ENCODE measurements at places on chromosomes 2 and 18.
A peak's percentile ranks its signal among the peaks of the same experiment; 100 is the strongest.

DNA sequence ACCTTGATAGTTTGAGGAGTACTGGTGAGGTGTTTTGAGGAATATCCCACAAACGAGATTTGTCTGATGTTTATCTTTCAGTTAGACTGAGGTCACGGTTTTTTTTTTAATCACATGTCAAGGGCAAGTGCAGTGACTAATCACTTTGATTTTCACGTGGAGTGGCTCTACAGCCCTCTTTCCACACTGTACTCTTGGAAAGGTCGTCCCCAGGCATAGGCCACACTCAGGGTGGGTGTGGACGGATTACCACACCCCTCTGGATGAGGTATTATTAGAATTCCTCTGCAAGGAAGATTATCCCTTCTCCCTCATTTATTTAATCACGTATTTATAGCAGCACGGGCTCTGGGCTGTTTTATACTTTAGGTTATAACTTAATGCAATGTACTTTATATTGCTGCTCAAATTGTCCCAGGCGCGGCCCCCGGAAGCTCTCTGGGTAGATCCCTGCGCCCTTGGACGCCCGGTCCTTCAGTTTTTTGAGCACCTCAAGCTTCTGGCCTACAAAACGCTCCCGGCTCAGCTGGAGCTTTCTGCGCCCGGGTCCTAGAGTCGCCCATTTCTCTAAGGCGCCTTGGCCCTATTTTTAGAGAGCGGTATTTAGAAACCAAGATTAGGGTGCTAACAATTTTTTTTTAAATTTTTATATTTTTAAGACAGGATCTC lies 515 bp upstream of the PLEKHB2 start:
- H3K27ac ChIP-seq = peak overlapping the region; percentile 92
- peaks cover 31% of the 10 kb centered on the region for H3K4me1 ChIP-seq
- H3K27me3 ChIP-seq = no peaks in the 10 kb centered on the region
- H3K36me3 ChIP-seq = no peaks in the 10 kb centered on the region
- peak overlapping the region; percentile 75 for H3K4me3 ChIP-seq

DNA sequence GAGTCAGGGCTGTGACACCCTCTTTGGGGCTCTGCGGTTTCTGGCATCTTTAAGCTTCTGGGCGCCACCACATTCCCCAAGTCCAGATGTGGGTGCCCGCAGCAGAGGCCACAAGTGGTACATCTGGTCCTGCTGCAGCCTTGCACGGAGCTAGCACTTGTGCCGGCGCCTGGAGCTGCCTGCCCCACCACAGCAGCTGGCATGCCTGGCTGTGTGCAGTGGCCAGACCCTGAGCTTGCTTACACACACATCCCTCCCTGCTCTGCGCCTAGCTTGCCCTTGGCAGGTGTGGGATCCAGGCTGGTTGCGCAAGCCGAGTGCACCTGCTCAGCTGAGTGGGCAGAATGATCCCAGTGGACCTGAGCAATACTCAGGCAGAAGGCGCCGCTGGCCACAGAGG lies 27.3 kb downstream of the SLC4A10 start:
- DNase-seq = no peak
- no peaks in the 10 kb centered on the region for H3K27me3 ChIP-seq
- H3K36me3 ChIP-seq = no peaks in the 10 kb centered on the region
- H3K27ac ChIP-seq = no peak overlapping the region

DNA sequence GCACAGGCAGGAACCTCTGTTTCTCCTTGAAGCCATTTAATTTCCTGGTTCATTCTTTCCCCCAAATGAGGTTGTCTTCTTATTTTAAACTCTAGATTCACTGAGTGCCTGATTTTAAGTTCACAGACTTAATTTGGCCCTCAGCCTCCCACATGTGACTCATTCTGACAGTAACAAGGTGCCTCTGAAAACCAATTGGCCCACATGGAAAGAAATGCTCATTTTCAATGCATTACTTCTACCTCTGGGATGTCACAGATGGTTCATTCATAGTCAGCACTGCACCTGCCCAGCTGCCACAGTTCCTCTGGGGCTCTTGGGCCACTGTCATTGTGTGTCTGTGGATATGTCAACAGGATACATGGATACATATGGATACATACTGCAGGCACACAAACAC lies 140.4 kb upstream of the CAPN13 start:
- no peak overlapping the region for H3K27ac ChIP-seq
- no peak for DNase-seq
- H3K36me3 ChIP-seq = no peaks in the 10 kb centered on the region
- H3K4me1 ChIP-seq = no peaks in the 10 kb centered on the region

- no peak overlapping the region for H3K27ac ChIP-seq
- DNase-seq = no peak
- no peaks in the 10 kb centered on the region for H3K36me3 ChIP-seq
- H3K27me3 ChIP-seq = no peaks in the 10 kb centered on the region
- no peak overlapping the region for H3K4me3 ChIP-seq
- no peaks in the 10 kb centered on the region for H3K4me1 ChIP-seq
Observed at GRCh38 chr2:112640467-112640799, 5.3 kb upstream of the SLC20A1 start.

- no peak overlapping the region for H3K4me3 ChIP-seq
- no peaks in the 10 kb centered on the region for H3K27me3 ChIP-seq
- no peak overlapping the region for H3K27ac ChIP-seq
- no peak for DNase-seq
Observed at GRCh38 chr2:220586980-220587530, 959.6 kb downstream of the SLC4A3 start.

DNA sequence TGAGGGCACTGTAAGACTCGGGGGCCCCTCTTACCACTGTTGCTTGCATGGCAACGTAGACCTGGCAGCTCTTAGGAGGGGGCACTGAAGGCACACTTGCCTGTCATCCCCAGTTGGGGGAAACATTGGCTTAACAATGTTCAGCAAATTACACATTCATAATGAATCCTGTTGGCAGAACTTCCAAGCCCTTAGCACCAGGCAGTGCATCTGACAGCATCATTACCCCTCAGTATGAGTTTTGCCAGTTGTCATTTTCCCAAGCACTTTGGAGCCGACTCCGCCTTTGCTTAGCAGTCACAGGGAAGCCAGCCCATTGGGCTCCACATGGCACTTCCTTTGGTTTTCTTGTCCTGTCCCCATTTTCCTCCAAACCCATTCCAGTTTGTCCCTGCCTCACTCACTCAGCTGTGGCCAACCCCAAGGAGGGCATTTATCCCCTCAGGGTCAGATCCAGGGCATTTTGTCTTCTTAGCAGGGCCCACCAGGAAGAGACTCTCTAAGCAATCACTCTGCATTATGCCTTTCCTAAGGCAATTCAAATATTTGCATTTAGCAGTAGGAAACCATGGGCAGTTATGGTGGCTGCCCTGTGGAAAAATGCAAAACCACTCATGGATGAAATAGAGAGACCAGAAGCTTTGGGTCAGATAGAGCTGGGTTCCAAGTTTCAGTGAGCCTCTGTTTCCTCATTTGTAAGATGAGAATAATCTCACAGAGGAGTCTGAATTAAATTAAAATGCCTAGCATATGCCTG lies 73.9 kb downstream of the VSNL1 start:
- no peak overlapping the region for H3K27ac ChIP-seq
- no peaks in the 10 kb centered on the region for H3K36me3 ChIP-seq
- no peaks in the 10 kb centered on the region for H3K4me1 ChIP-seq
- DNase-seq = no peak
- no peak overlapping the region for H3K4me3 ChIP-seq

- H3K4me1 ChIP-seq = peaks cover 11% of the 10 kb centered on the region
- no peaks in the 10 kb centered on the region for H3K36me3 ChIP-seq
- DNase-seq = peak; percentile 82
- no peak overlapping the region for H3K4me3 ChIP-seq
Observed at GRCh38 chr2:38092196-38092902, 16.4 kb upstream of the CYP1B1 start.

DNA sequence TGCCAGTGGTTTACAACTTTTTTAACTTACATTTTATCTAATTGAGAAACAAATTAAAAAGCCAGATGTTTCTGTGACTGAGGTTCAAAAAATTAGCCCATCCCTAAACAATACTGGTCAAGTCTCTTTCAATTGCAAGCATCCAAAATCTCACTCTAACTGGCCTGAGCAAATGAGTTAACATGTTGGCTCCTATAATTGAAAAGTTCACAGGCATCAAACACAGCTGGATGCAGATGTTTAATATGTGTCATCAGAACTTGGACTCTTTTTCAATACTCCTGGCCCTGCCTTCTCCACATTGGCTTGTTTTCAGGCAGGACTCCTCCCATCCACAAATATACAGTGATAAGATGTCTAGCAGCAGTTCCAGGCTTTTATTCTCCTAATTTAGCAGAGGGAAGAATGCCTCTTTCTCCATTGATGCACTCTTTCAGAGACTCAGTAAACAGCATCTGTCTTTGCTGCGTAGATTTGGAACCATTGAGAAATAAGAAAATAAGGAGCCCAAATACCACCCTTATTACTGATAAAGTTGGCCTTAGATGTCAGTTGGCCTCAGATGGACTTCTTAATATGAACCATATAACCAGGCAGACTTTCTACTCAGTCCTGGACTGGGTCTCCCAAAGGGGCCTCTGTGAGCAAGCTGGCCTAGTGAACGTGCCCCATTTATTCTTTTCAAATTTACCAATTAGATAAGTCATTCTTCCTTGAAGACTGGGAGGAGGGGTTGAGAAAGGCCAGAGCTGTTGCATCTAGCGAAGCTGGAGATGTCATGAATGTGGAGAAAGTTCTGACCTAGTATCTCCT lies 30.4 kb upstream of the FN1 start:
- H3K4me3 ChIP-seq = no peak overlapping the region
- peak overlapping the region; percentile 41 for H3K27ac ChIP-seq
- H3K4me1 ChIP-seq = peaks cover under 1% of the 10 kb centered on the region
- no peak for DNase-seq
- H3K27me3 ChIP-seq = no peaks in the 10 kb centered on the region

DNA sequence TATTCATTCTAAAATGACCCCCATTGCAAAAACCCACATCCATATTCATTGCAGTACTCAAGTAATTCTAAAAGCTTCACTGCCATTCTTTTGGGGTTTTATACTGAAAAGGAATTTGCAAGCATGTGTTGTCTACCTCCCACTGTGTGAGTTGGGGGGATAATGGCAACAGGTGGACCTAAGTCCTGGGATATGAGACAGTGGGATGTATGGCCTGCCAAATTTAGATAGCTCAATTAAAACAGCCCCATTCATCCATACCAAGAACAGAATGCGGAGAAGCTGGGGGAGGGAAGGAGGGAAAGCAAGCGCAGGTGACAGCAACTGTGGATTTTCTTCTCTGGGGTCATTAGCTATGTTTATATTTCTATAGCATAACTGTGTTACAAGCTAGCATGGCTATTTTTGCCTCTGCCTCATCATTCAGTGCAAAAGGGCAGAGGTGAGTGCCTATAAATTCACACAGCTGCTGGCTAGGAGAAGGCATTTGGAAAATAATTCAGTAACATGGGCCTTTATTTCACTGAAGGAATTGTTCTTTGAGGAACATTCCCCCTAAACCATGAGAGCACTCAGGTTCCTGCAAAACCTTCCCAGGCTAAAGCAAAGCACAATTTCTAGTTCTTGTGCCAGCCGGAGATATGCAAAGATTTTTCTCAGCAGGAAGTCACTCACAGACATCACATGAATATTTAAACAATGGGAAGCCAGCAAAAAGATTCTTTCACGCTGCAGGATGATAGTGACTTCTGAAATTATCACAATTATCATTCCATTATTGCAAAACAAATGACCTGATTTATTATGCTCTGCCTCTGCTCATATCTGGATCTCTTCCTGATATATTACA lies 393.9 kb upstream of the ACVR2A start:
- no peak for DNase-seq
- H3K27ac ChIP-seq = no peak overlapping the region
- H3K36me3 ChIP-seq = no peaks in the 10 kb centered on the region
- no peaks in the 10 kb centered on the region for H3K27me3 ChIP-seq

GRCh38 chr18:9810994-9811705 lies 74.6 kb upstream of the TXNDC2 start:
- no peaks in the 10 kb centered on the region for H3K27me3 ChIP-seq
- H3K4me1 ChIP-seq = peaks cover 38% of the 10 kb centered on the region
- H3K27ac ChIP-seq = peak overlapping the region; percentile 74
- H3K36me3 ChIP-seq = no peaks in the 10 kb centered on the region

GRCh38 chr2:144519934-144520731 lies at the start of gene ZEB2:
ZEB2 (minus strand) TSS chr2:144520119; CDS start chr2:144517350, 2,769 bp downstream.
- H3K27me3 ChIP-seq = peaks cover 59% of the 10 kb centered on the region
- peaks cover 32% of the 10 kb centered on the region for H3K4me1 ChIP-seq
- DNase-seq = peak; percentile 88
- peak within 1 kb of the TSS; percentile 86 for H3K27ac ChIP-seq
- H3K36me3 ChIP-seq = no peaks in the 10 kb centered on the region

DNA sequence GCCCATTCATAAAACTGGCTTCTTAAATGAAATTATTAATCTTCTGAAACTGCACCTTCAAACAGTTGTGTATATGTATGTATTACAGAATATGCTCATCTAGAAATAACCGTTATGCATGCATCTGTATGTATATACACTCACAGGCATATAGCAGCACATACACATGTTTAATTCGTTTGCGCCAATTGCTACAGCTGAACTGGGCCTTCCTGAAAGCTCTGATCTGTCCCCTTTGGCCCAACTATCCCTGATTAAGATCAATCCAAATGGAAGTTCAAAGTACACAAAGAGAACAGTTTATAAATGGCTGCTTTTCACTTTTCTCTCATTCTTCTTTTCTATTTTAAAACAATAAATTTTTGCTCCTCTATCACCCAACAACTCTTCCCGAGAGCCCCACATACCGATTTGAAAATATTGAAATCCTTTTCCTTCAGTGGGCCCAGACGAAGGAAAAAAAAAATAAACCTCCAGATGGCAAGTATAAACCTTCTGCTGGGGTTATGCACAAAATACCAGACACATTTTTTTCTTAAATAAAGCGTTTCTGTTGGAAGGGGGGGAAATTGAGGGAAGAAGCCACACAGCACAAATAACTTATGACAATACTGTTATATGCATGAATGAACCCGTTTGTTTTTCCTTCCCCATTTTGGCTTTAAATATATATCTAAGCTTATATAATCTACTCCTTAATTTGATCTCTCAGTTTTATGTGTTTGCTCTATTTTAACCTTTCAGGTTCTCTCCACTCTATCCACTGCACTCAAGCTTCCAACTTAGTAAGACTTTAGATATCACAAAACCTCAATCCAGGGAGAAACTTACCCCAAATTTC lies 267.3 kb downstream of the TCF4 start:
- peak overlapping the region; percentile 98 for H3K27ac ChIP-seq
- H3K27me3 ChIP-seq = no peaks in the 10 kb centered on the region
- no peak for DNase-seq
- no peaks in the 10 kb centered on the region for H3K36me3 ChIP-seq
- peak overlapping the region; percentile 63 for H3K4me3 ChIP-seq
- no peaks in the 10 kb centered on the region for H3K4me1 ChIP-seq

GRCh38 chr2:15714609-15715008 lies 122.9 kb downstream of the DDX1 start:
- no peak for DNase-seq
- no peaks in the 10 kb centered on the region for H3K27me3 ChIP-seq
- H3K27ac ChIP-seq = no peak overlapping the region

DNA sequence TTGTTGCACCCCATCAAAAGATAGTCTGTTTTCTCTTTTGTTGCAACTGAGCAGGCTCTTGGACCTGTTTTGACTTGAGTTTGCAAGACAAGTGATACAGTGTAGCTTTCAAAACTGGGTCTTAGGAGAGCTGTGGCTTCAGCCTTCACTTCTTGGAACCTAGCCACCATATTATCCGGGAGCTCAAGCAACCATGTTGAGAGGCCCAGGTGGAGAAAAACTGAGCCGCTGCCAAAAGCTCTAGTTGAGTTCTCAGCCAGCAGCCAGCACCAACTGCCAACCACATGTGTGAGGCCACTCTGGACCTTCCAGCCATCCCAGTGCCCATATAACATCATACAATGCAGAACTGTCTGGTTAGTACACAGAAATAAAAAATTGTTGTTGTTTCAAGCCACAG lies 5.4 kb downstream of the CACNB4 start:
- H3K4me3 ChIP-seq = no peak overlapping the region
- no peak for DNase-seq
- H3K4me1 ChIP-seq = no peaks in the 10 kb centered on the region

Measured in sigmoid colon (tissue), 7 donors.